ENCODE measurements at places on chromosomes 16 and 17.

- no peak for DNase-seq
Measured at GRCh38 chr16:79647586-79647985, 47.0 kb upstream of the MAF start.

GRCh38 chr16:20878682-20879147 lies 21.4 kb downstream of the DCUN1D3 start:
- DNase-seq, result no peak

DNA sequence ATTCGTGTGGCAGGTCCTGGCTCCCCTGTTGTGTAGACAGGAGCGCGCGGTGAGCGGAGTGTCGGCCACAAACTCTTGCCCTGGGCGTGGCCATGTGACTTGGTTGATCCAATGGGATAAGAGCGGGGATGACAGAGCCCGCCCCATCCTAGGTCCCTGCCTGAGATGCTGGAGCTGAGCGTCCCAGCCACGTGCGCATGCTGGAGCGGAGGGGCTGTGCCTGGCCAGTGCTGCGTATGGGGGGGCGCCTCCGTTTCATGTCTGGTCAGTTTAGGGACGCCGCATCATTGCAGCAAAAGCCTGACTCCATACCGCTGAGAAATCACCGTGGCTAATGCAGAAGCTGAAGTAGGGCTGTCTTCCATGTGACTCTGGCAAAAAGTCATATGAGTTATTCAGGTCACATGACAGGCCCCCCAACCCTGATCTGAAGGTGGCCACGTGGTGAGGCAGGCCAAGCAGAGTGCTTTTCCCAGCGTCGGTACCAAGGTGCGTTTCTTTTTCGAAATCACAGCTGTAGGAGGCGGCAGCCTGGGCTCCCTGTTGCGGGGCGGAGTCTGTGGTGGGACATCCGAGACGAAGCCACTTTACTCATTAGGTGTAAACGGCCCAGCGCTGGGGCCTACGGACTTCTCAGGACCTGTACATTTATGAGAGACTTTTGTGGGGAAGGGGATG lies 22.5 kb downstream of the HSBP1 start:
- DNase-seq, result no peak

DNA sequence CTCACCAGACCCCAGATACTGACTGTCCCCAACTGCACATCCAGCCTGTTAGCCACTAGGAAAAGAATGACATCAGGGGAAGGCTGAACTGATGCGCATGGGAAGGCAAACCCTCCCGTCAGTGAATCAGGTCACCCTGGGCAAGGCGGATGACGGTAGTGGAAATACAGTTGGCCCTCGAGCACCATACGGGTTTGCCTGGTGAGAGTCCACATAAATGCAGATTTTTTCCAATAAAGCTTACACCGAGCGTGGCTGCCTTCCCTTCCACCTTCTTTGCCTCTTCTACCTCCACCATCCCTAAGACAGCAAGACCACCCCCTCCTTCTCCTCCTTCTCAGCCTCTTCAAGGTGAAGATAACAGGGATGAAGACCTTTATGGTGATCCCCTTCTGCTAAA lies 236.1 kb upstream of the TNRC6C start:
- DNase-seq, result no peak

DNA sequence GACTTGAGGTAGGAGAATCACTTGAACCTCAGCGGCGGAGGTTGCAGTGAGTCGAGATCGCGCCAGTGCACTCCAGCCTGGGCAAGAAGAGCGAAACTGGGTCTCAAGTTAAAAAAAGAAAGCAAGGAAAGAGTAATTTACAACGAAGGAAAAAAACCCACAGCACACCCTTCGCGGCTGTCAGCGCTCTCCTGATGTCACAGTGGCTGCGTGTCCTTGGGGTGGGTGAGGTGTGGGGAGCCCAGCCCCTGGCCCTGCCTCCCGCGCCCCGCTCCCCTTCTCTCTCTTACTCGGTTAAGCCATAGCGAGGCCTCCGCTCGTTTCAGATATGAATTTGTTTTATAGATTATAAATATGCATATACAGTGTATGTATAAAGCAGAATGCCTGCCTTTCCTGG lies 740 bp upstream of the JPT2 start:
- no peak for DNase-seq

GRCh38 chr17:9669551-9670008 lies 24.3 kb downstream of the USP43 start:
- DNase-seq, result no peak

DNA sequence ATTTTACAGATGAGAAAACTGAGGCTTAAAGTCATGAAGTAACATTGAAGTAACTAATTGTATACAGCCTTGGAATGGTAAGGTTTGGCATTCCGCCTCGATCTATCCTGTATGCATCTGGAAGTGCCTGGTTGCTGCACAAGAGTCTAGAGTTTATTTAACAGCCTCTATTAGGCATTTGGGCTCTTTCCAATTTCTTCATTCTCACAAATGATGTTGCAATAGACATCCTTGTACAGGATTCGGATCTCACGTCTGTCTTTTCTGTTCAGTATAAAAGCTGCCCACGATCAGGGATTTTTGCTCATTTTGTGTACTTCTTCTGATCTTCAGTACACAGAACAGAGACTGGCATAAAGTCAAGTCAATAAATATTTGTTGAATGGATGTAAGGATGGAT lies 100.5 kb downstream of the AIPL1 start:
- DNase-seq, result no peak

DNA sequence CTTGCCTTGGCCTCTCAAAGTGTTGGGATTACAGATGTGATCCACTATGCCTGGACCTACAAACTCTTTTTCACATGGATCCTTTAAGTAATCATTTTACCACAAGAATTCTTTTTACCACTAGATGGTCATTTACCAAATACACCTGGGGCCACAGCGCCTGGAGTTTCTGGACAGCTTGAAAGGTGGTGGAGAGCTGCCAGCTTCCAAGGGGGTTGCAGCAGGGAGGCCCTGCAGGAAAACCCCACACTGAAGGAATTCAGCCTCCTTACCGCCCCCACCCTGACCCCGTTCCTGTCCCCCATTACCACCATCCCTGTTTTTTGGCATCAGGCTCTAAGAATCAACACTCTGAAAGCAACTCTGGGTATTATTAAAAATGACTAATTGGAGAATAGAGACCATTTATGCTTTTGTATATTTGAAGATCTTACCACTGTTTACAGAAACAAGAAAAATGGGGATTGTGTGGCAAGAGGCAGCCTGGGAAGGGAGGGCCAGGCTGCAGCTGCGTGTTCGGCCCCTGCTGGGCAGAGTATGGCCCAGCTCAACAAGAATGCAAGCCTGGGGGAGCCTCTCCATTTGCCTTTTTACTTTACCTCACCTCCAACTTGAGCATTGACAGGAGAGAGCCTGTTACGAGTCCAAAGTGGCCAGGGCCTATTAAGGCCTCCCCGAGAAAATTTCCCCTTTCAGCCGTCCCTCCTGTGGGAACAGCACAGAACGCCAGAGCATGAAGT lies 209.9 kb downstream of the ZFHX3 start:
- no peak for DNase-seq

DNA sequence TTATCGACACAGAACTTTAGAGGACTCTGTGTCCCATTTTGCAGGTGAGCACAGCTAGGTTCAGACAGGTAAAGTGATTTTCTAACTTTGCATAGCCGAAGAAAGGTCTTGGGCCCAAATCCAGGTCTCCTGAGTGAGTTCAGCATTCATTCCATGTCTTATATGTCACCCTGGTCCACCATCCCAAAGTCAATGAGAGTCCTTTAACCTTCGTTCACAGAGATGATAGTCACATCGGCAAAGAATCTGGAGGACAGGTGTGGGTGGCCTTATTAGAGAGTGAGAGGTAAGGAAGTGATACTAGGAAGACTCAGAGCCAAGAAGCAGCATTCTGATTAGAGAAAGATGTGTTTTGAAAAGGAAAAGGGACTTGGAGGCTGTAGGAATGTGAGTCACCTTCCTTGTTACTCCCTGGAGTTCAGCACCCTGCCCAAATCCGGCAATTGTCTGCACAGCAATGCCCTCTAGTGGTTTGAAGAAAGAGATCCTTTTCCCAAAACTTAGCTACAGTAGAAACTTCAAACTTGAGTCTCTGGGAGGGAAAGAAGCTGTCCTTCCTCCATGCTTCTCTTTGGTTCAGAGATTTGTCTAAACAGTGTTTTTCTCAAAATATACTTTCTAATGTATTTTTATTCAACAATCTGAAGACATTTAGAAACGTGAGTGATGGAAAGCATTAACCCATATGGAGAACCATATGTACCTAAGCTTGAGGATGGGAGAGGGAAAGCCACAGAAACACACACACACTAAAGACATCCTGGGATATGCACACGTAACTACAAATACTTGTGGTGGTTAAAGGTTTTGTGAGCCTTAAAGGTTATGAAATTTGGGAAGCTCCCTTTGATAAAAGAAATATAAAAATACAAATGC lies 96.4 kb upstream of the SHISA6 start:
- no peak for DNase-seq

GRCh38 chr17:6261466-6261865 lies 173.5 kb downstream of the AIPL1 start:
- DNase-seq, result no peak

DNA sequence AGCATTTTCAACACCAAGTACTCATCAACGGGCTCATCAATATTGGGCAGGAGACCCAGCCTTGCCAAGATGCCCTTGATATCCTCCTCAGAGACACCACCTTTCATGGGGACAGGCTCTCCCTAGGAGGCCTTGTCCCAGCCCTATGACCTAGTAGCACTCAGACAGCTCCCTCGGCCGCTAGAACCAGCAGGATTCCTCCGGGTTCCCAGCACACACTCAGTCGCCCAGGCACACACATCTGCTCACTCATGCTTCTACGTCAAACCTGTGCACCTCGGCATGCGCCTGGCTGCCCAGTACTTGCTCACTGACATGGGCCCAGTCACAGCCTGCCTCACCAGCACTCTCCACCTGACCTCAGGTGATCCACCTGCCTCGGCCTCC lies 17.0 kb downstream of the SRCIN1 start:
- no peak for DNase-seq

GRCh38 chr17:82324566-82325285 lies 7.3 kb upstream of the CD7 start:
- DNase-seq, result no peak

- DNase-seq, result no peak
Measured at GRCh38 chr17:27338536-27338985, 44.6 kb downstream of the WSB1 start.

DNA sequence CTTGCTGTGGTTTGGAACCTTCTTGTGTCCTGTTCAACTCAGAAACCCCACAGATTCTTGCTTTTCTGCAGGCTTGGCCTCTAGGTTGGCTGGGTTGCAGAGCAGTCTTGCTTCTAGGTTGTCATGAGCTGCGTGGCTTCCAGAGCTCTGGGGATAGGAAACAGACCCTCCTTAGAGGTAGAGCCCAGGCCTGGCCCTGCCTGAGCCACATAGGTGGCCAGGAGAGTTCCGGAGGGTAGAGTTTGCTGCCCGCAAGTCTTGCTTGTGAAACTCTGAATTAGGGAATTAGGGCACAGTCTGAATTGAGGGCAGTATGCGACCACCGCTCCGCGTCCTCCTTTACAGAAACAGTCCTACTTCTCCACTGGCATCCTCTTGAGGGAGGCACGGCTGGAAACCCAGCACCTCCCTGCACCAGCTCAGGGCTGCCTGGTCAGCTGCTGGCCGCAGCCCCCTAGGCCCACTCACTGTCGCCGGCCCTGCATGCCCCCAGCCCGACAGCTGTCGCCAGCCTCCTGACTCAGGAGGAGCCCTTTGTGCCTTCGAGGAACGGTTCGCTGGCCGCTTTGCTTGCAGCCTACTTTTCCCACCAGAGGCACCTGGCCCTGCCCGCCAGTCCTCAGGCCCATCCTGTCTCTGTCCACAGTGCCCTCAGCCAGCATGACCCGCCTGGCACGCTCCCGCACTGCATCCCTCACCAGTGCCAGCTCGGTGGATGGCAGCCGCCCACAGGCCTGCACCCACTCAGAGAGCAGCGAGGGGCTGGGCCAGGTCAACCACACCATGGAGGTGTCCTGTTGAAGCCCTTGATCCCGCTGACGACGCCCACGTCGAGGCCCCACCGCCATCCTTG lies 4.3 kb upstream of the SETD6 start:
- no peak for DNase-seq

- no peak for DNase-seq
Measured at GRCh38 chr17:77779711-77780539, 178.6 kb upstream of the TNRC6C start.

- no peak for DNase-seq
Measured at GRCh38 chr16:67166110-67166547, 1.6 kb downstream of the HSF4 start.

GRCh38 chr16:73002866-73003265 lies 45.1 kb downstream of the ZFHX3 start:
- DNase-seq, result no peak

Data from stimulated activated CD4-positive, alpha-beta T cell treated with anti-CD3 and anti-CD28 coated beads, Interleukin-15, amount 100 ng/mL, for 1 hour (primary cell).